Colonic mucosa (tissue), 4 donors: ENCODE measurements at places on chromosomes 4 and X. TPM values are rescaled to one million over a fixed set of nuclear protein-coding genes. Genes with fewer than 3 reads are reported as not detected.

PABPC4L gene
- 0.12 TPM for total RNA-seq

DNA sequence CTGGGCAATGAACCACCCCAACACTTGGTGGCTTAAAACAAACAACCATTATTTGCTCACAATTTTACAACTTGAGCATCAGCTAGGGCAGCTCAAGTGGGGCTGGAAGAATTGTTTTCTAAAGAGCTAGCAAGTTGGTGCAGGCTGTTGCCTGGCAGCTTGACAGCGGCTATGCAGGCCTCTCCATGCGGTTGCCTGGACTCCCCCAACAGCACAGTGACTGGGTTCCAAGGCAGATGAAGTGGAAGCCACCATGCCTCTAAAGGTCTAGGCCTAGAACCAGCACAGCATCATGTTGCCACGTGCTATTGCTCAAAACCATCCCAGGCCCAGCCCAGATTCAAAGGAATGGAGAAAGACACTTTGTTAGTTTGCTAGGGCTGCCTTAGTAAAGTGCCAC lies 114.8 kb downstream of the BCOR start:
- no peaks in the 10 kb centered on the region for H3K27me3 ChIP-seq
- H3K4me1 ChIP-seq: no peaks in the 10 kb centered on the region
- H3K36me3 ChIP-seq: no peaks in the 10 kb centered on the region
- no peak overlapping the region for H3K27ac ChIP-seq
- no peak for DNase-seq
- H3K4me3 ChIP-seq: no peak overlapping the region

- H3K27ac ChIP-seq: no peak overlapping the region
- no peak overlapping the region for H3K4me3 ChIP-seq
- no peak for DNase-seq
- no peaks in the 10 kb centered on the region for H3K4me1 ChIP-seq
- no peaks in the 10 kb centered on the region for H3K36me3 ChIP-seq
Measured at GRCh38 chrX:17719711-17720110, 17.6 kb upstream of the SCML1 start.

KIAA1210 gene
- total RNA-seq: not detected

DNA sequence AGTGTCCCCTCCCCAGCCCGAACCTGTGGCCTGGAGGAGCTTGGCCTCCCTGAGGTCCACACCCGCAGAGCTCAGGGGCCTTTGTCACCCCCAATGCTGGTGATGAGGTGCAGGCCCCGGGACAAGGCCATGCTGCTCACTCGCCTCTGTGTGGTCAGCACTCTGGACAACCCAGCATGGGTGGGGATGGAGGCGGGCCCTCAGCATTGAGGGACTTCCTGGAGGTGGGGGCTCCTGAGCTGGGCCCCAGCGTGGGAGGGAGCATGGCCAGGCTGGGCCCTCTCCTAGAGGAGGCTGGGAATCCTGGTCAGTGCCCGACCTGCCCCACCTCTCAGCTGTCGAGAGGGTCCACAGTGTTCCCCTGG lies 30.6 kb downstream of the TACC3 start:
- H3K4me3 ChIP-seq: no peak overlapping the region
- H3K27ac ChIP-seq: no peak overlapping the region
- H3K27me3 ChIP-seq: no peaks in the 10 kb centered on the region
- peaks cover 13% of the 10 kb centered on the region for H3K4me1 ChIP-seq

GRCh38 chr4:31548823-31549222 lies 828.7 kb downstream of the PCDH7 start:
- H3K27ac ChIP-seq: no peak overlapping the region
- no peaks in the 10 kb centered on the region for H3K36me3 ChIP-seq
- no peaks in the 10 kb centered on the region for H3K27me3 ChIP-seq
- H3K4me1 ChIP-seq: no peaks in the 10 kb centered on the region
- DNase-seq: no peak

RPL36A gene
- 184 TPM for total RNA-seq

F11 gene
- 0.54 TPM for total RNA-seq

DDIT4L gene
- total RNA-seq: not detected

GRCh38 chr4:184437565-184438265 lies 36.6 kb downstream of the IRF2 start:
- H3K36me3 ChIP-seq: no peaks in the 10 kb centered on the region
- H3K27ac ChIP-seq: peak overlapping the region; percentile 61
- H3K4me3 ChIP-seq: no peak overlapping the region
- H3K4me1 ChIP-seq: no peaks in the 10 kb centered on the region
- DNase-seq: no peak
